ENCODE measurements at places on chromosomes 4 and X. TPM values are rescaled to one million over a fixed set of nuclear protein-coding genes. Genes with fewer than 3 reads are reported as not detected.

The TLR1 gene
- total RNA-seq: 9.6 TPM

The CENPC gene
- 67.1 TPM for total RNA-seq

The CHIC2 gene
- total RNA-seq: 46.6 TPM

The SLC16A2 gene
- total RNA-seq: 17.8 TPM

The FTHL17 gene
- total RNA-seq: not detected

The SPANXN5 gene
- total RNA-seq: not detected

The ZNF630 gene
- total RNA-seq: 12.4 TPM

The BMP3 gene
- total RNA-seq: 21.3 TPM

The GABRQ gene
- total RNA-seq: 1.6 TPM

The UCP1 gene
- 0.33 TPM for total RNA-seq

The HTR2C gene
- total RNA-seq: 0.49 TPM

The TKTL2 gene
- 0.33 TPM for total RNA-seq

The TEX28 gene
- total RNA-seq: not detected

The GABRG1 gene
- 4.1 TPM for total RNA-seq

The OPHN1 gene
- total RNA-seq: 19.1 TPM

The MCF2 gene
- 5.6 TPM for total RNA-seq

The ZCCHC18 gene
- 8.0 TPM for total RNA-seq

The BDH2 gene
- 80.5 TPM for total RNA-seq

The RHOXF1 gene
- not detected for total RNA-seq

The UGT2B11 gene
- total RNA-seq: not detected

The TRIM61 gene
- total RNA-seq: 2.7 TPM

The APELA gene
- total RNA-seq: 2.7 TPM

The TBC1D8B gene
- total RNA-seq: 18.3 TPM

The PF4V1 gene
- total RNA-seq: not detected

The NPY2R gene
- total RNA-seq: 1.3 TPM

The HSFX2 gene
- not detected for total RNA-seq

The CLCN5 gene
- 20.7 TPM for total RNA-seq

The MAGED4 gene
- total RNA-seq: 77.3 TPM

The WDFY3 gene
- total RNA-seq: 205 TPM

The TMPRSS11F gene
- not detected for total RNA-seq

The FGF13 gene
- 42.1 TPM for total RNA-seq

Data from camera-type eye (tissue), 1 donor.